ENCODE measurements at places on chromosomes 2 and 18.

DNA sequence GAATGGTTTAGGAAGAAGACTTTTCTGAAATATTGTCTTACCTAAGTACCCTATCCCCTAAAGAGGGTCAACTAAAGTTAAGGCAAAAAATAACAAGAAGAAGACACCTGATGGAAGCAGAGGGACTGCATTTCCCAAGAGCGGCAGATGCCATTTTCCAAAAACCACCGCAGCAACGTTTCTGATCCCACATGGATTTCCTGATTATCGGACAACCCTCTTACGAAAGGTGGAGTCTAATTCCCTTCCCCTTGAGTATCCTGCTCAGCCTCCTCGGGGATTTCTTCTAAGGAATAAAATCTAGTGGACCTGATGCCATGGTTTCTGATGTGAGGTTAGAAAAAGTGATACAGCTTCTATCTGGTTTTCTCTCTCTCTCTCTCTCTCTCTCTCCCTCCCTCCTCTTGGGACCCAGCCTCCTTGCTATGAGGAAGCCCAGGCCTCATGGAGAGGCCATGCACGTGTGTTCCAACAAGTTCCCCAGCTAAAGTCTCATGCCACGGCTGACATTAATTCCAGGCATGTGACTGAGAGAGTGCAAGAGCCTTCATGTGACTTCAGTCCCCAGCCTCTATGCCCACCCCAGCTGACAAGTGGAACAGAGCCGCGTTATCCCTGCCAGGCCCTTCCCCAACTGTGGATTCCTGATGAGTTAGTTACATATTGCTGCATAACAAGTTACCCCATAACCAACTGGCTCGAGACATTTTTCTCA lies 150.3 kb downstream of the SMAD2 start:
- DNase-seq: no peak

DNA sequence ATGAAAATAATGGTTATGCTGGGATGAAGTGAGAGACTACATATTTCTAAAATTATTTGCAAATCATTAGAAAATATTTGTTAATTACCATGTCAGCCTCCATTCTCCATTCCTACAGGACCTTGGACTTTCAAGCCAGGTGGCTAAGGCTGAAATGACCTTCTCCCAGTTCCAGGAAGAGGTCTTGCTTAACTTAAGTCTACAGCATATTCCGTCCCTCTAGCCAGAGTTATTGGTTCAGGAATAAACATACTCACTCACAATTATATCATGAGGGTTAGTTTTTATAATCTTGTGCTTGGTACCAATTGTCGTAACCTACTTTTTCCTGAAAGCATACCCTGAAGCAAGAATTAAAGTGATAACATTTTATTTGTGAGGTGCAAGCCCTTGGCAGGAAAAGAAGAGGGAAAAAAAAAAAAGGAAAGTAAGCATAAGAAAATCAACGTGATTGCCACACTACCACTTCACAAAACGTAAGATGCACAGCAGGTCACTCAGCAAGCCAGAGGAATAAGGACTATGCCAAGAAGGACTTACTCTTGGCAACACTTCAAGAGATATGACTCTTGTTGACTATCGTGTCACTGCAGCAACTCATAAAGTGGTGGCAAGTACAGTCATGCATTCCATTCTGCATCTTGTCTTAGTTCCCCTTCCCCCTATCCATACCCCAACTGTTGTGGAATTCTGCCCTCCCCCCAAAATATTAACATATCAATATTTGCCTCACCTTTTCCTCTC lies 479.1 kb downstream of the MBD2 start:
- DNase-seq: no peak

DNA sequence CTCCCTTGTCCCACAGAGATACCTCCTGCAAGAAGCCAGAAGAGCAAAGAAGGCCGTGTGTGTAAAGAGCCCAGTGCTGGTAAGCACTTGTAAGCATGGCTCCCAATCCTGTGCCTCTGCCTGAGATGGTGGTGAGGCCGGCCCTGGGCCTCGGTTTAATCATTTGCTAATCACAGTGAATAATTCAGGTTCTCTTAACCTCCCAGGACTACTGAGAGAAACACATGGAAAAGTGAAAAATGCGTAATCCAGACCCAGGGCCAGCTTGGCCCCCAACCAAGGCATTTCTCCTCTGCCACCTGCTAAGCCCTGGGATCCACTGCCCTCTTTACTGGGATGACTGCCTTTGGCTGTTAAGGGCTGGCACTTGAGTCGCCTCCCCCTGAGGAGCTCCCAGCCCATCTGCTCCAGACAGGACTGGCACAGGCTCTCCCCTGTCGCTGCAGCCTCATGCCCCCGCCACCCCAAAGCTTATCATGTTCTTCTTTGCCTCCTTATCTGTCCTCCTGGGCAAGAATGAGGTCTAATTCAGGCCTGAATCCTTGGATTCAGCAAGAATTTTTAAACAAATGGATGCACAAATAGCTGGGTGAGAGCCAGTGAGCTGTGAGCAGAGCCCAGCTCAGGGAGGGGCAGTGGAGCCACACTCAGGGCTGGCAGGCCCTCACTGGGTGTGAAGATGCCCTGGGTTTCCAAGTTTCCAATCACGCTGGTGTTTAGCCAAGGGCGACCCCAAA lies 193.9 kb upstream of the HS6ST1 start:
- no peak for DNase-seq

DNA sequence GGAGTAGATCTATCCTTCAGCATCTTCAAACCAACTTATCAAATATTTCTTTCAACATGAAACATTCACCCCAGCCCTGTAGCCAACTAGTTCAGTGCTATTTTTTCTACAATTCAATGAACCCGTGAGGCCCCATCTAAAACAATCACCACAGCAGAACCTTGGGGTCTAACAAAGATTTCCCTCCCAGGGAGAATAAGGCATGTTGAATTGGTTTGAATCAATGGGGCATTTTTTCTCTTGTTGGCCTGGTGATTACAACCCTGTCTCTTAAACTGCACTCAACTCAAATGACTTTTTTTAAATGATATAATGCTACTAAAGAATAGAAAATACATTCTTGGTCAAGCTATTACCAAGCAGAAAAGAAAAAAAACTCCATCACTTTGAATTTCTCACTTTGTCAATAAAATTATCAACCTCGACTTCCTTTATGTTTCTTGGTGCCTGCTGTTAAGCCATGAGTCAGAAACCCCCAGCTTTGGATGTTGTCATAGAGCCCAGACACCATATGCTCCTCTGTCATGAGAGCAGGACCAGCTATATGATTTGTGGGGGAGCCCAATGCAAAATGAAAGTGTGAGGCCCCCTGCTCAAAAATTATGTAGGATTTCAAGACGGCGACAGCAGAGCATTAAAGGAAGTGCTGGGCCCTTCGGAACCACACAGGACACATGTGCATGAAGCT lies 282.4 kb downstream of the MEIS1 start:
- no peak for DNase-seq

- no peak for DNase-seq
Measured at GRCh38 chr18:13500227-13500865, 226.0 kb downstream of the FAM210A start.

DNA sequence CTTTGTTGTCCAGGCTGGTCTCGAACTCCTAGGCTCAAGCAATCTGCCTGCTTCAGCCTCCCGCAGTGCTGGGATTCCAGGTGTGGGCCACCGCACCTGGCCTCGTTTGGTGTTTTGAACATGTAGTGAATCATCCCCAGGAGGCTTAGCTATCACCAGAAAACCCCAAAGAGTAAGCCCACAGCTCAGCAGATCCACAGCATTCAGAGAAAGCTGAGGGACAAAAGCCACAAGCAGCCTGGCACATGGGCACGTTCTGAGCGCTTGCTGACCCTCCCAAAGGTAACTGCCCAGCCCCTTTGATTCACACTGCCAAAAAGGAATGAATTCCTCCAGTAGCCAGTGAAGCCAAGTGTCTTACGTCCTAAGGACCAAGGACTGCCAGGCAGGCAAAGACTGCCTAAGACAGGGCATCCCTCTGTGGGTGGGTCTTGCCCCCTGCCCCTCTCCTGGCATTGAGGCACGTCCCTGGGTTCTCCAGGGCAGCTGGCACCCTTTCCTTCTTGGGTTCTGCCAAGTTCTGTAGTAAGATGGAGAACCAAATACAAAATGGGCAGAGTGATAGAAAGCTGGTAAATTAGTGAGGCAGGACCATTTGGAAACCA lies 31.7 kb downstream of the MBP start:
- peak; percentile 13 for DNase-seq

DNA sequence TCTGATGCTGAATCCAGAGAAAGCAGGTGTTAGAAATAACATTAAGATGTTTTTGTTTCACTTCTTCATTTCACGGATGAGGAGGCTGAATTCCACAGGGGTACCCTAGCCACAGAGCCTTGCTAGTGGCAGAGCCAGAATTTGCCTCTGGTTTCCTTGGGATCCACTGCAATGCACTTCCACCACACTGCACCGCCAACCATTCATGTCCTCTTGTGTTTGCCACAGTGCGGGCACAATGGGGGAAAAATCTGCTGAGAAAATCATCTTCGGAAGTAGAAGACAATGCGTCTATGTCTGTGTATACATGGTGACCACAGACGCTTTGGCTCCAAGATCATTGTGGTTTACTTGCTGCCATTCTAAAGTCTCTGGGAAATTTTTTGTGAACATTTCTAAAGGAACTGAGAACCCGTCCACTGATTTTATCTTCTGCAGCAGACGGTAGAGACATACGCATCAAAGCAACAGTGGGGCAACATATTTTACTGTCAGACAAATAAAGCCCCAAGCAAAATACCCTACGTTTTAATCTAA lies 14.9 kb downstream of the ICOS start:
- DNase-seq: no peak

- peak; percentile 81 for DNase-seq
Measured at GRCh38 chr2:157468931-157469708, 25.2 kb upstream of the CYTIP start.

DNA sequence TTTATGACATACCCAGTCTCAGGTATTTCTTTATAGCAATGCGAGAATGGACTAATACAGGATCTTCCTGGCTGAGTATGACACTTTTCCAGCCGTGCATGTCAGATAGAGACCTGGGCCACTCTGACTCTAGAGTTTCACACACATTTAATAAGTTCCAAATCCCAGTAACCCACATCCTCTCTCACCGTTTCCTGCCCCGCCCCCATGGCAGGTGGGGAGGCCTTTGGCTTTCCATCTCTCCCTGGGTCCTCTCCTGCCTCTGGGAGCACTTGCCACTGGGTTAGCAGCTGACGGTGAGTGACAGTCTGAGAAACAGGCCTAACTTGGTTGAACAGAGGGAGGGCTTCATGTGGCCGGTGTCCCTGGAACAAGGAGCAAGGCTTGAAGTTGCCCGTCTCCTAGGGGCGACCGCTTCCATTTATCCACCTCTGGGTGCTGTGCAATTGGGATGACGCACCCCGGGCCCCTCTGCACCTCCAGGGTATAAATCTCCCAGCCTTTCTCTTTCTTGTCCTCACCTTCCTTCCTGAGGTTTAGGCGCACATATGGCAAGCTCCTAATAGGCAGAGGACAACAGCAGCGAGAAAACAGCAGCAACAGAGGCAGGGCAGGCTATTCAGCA lies 152.7 kb upstream of the HDAC4 start:
- no peak for DNase-seq

Data from ELR (cell line).